Testis (tissue), 5 donors: ENCODE measurements at places on chromosomes 1 and 21.

DNA sequence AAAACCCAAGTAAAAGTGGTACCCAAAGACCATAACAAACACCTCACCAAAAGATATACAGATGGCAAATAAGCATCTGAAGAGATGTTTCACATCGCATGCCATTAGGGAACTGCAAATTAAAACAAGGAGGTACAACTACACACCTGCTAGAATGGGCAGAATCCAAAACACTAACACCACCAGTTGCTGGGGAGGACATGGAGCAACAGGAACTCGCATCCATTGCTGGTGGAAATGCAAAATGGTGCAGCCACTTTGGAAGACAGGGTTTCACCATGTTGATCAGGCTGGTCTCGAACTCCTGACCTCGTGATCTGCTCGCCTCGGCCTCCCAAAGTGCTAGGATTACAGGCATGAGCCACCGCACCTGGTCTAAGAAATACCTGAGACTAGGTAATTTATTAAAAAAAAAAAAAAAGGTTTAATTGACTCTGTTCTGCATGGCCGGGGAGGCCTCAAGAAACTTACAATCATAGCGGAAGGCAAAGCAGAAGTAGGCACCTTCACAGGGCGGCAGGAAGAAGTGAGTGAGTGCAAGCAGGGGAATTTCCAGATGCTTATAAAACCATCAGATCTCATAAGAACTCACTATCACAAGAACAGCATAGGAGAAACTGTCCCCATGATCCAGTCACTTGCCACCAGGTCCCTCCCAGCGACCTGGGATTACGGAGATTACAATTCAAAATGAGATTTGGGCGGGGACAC lies 30.2 kb upstream of the PRSS38 start:
- DNase-seq: no peak

GRCh38 chr1:100706296-100706695 lies 13.2 kb upstream of the VCAM1 start:
- no peak for DNase-seq

DNA sequence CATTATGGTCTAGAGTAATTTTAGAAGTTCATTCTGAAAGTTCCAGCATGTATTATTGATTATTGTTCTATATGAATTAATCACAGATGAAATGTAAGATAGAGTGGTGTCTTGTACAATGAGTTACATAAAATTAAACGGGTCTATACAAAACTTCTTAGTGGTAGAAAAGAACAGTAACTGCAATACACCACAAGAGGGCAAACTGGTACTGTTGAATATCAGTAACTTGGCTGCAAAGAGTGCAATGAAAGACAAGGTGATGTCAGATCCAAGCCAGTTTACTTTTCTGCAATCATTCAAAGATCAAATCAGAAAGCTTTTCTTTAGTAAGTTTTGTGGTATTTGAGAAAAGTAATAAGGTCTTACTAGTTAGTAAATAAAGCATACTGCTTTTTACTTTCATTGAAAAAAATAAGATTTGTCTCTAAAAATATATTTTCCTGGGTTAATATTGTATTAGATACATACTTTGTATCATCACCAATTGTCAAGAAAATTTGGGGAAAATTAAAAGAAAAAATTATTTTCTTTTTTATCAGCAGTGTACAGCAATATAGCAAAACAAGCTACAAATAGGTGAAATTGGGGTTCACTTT lies 66.4 kb upstream of the BTG3 start:
- DNase-seq: no peak

GRCh38 chr1:185241127-185241526 lies 75.9 kb downstream of the IVNS1ABP start:
- no peak for DNase-seq

GRCh38 chr1:241799416-241799815 lies 48.6 kb upstream of the EXO1 start:
- DNase-seq: no peak

GRCh38 chr1:185696422-185697150 lies 37.6 kb upstream of the HMCN1 start:
- DNase-seq: no peak

DNA sequence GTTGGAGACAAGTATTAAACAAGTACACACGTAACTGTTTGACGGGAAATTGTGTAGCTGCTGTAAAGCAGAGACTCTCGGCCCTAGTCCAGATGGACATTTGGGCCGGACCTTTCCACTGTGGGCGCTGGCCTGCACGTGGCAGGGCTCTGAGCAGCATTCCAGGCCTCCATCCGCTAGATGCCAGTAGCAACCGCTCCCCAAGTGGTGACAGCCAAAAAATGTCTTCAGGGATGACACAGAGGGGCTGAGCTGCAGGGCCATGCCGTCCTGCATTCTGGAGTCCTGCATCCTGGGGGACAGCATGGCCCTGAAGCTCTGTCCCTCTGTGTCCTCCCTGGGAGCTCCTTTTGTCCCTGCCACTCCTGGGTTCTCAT lies 24.8 kb downstream of the A3GALT2 start:
- no peak for DNase-seq

GRCh38 chr1:47209091-47209490 lies 19.3 kb upstream of the PDZK1IP1 start:
- no peak for DNase-seq

GRCh38 chr21:32413015-32413504 lies 554 bp downstream of the EVA1C start:
- DNase-seq: peak; percentile 52

DNA sequence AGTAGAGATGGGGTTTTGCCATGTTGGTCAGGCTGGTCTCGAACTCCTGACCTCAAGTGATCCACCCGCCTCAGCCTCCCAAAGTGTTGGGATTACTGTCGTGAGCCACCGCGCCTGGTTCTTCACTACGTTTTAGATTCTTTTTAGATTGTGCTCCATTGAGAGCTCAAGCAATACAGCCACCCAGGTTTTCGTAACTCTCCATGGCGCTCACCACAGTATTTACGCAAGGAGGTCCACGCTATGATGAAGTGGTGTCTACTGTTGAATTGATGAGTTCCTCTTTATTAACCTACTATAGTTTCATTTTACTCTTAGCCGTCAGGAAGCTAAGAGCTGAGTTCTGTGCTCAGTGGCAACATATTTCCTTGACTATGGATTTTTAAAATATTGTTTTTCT lies 1.8 kb upstream of the KIF1B start:
- DNase-seq: no peak

DNA sequence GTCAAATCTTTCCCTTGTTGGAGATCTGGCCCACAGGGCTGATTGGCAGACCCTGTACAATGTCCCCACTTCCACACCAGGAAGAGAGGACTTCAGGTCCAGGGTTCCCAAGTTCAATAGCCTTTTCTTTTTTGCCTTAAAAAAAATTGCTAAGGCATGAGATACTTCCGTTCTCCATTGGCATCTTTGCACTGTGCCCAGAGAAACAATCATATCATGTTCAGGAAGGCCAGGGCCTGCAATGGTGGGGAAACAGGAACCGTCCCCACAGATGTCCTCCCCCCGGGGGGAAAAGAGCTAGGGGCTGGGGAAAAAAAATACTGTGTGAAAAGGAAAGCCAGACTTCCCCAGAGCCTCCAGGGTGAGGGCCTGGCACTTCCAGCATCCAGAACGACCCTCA lies 24.6 kb upstream of the GJA8 start:
- no peak for DNase-seq

GRCh38 chr21:17610911-17611310 lies 1.8 kb downstream of the BTG3 start:
- peak; percentile 51 for DNase-seq

- DNase-seq: no peak
These were observed 125.0 kb upstream of the IVNS1ABP start for GRCh38 chr1:185442050-185442449.

GRCh38 chr1:222034790-222035189 lies 292.9 kb upstream of the DUSP10 start:
- DNase-seq: no peak

GRCh38 chr1:11690397-11691301 lies 861 bp upstream of the DRAXIN start:
- no peak for DNase-seq

- DNase-seq: peak; percentile 59
These were observed 14.3 kb upstream of the EDN2 start for GRCh38 chr1:41498804-41499203.

DNA sequence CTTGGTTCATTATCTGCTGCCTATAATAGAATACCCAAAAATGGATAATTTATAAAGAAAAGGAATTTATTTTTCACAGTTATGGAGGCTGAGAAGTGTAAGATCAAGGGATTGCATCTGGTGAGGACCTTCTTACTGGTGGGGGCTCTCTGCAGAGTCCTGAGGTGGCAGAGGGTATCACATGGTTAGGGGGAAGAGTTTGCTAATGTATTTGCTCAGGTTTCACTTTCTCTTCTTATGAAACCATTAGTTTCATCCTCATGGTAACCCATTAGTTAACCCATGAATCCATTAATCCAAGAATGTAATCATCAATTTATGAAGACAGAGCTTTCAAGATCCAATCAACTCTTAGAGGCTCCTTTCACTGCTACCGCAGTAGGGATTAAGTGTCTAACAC lies 120.6 kb downstream of the DNM3 start:
- DNase-seq: no peak

DNA sequence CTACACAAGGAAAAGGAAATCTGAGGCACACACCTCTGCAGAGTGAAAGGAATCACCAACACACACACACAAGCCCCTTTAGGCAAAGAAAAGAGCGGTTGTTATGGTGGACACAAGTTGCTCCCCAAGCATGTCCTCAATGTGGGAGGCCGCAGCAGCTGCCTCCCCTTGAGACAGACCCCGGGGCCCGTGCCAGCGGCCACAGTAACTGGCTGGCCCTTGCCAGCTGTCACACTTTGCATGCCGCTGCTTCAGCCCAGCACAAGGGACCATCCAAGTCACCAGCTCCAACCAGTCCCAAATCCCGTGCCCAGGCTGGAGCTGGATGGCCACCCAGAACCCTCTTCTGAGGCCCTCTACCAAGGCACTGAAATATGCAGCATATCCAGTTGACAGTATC lies 2.9 kb upstream of the OLIG1 start:
- DNase-seq: no peak

DNA sequence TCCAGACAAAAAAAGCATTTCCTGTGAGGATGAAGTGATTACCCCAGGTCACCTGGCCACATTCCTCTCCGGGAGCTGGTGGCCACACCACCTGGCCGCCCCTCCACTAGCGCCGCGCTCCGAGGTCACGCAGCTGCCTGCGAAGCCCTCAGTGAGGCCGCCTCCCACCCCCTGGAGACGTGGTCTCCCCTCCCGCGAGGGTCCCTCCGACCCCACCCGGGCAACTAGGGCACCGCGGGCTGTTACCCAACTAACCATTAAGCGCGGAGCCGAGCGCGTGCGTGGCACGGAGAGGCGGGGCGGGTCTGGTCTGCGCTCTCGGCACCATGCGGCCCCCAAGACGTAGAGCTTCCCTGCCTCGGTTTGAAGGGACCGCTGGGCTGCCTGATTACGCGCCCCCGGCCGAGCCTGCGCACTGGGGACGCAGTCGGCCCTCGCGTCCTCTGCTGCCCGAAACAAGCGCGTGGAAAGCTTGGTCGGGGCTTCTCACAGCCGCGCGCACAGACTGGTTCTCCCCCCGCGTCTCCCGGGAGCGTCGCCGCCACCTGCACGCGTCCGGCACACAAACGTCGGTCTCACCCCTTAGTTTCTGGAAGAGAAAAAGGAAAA lies 106.5 kb downstream of the SLC16A1 start:
- peak; percentile 47 for DNase-seq

GRCh38 chr1:115547696-115548095 lies 94.1 kb upstream of the VANGL1 start:
- no peak for DNase-seq

GRCh38 chr1:156248323-156248683 lies 447 bp upstream of the PAQR6 start:
- no peak for DNase-seq

- DNase-seq: no peak
These were observed 486.3 kb downstream of the NPHP4 start for GRCh38 chr1:5505944-5506343.

GRCh38 chr1:68232289-68233148 lies at the start of gene WLS:
Gene WLS (minus strand): TSS chr1:68232523. CDS start chr1:68232299, 224 bp downstream.
- DNase-seq: peak; percentile 92

- DNase-seq: no peak
These were observed 56.0 kb downstream of the ZMYM4 start for GRCh38 chr1:35324486-35324885.

DNA sequence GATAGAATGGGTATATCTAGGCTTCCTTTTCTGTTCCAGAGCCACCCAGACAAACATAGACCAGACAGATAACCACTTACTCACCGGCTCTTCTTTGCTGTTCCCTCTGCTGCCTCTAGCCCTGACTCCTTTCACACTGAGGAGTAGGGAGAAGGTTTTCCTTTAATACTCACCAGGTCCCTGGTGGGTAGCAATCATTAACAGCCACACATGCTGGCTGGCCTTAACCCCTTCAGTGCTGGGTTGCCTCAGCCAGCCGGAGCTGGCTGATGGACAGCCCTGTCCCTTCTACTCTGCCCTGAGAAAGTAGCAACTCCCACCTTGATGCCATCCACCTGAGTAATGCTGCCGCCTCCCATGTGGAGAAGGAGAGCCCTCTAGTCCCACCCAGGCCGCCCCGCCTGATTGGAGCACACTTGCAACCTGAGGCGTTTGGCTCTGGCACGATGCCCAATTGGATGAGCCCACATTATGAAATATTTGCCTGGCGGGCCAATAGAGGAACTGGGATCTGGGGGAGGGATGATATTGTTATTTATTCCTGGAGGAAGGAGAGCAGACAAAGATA lies 71.6 kb downstream of the PLEKHA6 start:
- no peak for DNase-seq
